LHCN-M2 (cell line): ENCODE measurements at places on chromosomes 2 and 18. TPM values are rescaled to one million over a fixed set of nuclear protein-coding genes. Genes with fewer than 3 reads are reported as not detected.

DNA sequence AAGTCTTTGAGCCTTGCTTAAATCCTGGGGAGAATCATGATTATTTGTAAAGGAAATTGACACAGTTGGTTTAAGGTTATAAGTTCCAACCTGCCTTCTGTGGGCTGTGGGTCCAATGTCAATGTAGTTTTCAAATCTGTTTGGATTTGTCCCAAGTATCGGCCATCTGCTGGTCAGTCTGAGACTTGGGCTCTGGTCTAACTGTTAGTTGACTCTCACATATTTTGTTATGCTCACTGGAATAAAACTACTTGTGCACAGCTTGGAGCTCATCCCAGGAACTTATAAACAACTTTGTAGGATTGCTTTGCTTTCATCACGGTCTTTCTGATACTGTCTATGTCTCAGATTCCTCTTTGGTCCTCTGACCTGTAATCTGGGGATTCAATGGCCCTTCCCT is 1026.2 kb upstream of the ZEB2 start:
- peak; percentile 26 for DNase-seq

GRCh38 chr18:44737623-44738022 is 56.9 kb downstream of the SETBP1 start:
- no peak for DNase-seq

DNA sequence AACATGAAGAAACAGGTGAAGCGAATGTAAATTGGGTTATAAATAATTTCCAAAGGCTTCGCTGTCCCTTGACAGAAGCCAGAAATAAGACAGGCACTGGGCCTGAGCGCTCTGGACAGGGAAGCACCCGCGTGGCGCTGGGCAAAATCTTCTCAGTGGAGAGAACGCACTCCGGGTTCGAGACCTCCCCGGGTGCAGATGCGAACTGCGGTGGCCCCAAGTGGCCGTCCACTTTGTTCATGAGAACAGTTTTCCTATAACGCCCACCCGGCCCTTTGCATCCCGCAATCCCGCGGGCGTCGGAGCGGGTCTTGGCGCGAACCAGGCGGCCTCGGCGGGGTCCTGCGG is 651 bp upstream of the DPYSL5 start:
- DNase-seq: no peak

DNA sequence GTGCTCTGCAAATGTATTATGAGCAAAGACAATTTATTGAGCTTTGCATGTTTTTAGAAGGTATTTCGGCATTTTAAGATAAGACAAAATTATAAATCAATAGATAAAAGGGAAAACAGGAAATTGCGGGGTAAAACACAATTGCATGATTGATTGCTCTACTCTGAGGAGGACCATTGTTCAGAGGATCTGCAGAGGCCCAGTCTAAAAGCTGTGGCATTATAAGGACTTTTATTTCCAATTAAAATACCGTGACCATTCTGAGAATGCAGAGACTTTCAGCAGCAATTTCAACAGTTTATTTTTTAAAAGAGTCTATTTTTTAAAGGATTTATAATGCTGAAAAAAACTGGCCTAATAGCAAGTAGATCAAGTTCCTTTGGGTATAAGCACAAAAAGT is 62.0 kb downstream of the TPGS2 start:
- DNase-seq: no peak

- no peak for DNase-seq
Measured at GRCh38 chr2:127187831-127188230, 32.3 kb downstream of the CYP27C1 start.

The CHRNA1 gene
- total RNA-seq: 541 and 762 TPM in 2 replicates
